A673 (cell line): ENCODE measurements at places on chromosomes 5 and 9.

- no peak for DNase-seq
Measured at GRCh38 chr5:430214-430925, 12.6 kb upstream of the EXOC3 start.

DNA sequence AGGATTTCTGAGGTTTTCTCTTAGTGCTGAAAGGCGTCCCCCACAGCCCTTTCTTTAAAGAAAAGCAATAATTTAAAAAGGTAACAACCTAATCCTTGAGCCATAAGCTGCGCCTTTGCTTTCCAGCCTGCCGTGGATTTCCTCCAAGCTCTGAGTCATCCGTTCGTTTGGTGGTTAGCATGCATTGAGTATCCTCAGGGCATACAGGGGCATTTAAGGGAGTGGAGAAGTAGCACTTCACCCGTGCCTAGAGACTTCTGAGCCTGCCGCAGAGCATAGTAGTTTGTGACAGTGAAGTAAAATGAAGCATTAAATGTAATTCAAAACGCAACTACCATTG, 892 bp upstream of the TNC start:
- peak; percentile 94 for DNase-seq

DNA sequence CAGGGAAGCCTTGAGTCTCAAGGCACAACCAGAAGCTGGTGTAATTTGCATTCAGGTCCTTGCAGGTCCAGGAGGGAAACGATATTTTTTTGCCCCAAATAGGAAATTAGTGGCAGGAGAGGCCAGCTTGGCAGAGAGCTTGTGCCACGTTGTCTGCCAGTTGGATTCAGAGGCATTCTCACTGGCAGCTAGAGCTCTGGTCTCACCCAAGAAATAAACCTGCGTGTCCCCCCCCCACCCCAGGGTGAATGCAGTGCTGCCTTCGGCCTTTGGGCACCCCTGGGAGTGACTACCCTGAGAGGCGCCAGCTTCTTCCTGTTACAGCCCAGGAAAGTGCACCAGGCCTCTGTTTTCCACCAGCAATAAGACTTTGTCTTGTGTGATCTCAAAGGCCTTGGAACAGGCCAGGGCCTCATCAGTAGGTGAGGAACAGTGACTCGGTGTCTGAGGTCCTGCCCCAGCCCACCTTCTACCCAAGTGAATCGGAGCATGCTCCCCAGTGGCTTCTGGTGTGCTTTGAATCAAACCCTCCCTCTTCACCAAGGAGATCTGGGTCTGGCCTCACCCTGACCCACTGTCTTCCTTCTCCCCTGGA, 68.4 kb downstream of the HSPA4 start:
- DNase-seq: no peak

- DNase-seq: no peak
Measured at GRCh38 chr5:144134194-144134826, 36.1 kb downstream of the YIPF5 start.

- DNase-seq: no peak
Measured at GRCh38 chr9:130530938-130531337, 48.4 kb upstream of the FUBP3 start.

- DNase-seq: no peak
Measured at GRCh38 chr5:139749242-139749641, 46.4 kb upstream of the PSD2 start.

- no peak for DNase-seq
Measured at GRCh38 chr5:159252195-159252594, 10.9 kb upstream of the UBLCP1 start.

- no peak for DNase-seq
Measured at GRCh38 chr9:90097237-90097636, 492.4 kb downstream of the GADD45G start.

GRCh38 chr9:110969971-110970386, 68.3 kb downstream of the LPAR1 start:
- DNase-seq: peak; percentile 67

DNA sequence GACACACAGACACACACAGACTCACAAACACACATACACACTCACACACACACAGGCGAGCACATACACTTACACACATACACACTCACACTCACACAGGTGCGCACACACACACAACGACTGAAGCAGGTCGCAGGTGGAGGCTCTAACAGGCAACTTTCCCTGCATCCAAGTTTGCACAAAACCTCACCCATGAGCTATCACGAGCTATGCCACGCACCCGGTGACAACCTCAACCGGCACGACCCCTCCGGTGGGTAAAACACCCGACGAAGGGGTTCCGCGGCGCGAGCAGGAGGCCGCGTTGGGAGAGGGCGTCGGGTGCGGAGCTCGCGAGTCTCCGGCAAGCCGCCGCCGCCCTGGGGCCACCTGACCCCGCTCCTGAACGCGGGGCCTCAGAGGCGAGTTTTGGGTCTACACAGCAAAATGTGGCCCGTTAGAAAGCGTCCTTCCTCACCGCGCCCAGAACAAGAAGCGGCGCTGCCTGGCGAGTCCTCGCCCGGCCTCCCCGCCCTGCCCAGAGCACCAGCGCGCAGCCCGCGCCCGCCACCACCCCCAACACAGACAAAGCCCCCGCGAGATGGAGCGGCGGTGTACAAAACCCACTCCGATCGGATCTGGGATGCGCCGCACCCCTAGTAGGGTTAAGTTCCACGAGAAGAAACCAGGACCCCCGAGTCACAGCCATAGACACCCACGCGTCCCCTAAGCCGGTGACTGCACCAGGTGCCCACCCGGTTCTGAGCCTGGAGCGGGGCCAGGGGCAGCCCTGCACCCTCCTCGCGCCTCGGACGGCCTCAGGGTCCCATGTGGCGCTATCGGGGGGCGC, 665 bp downstream of the SLC6A3 start:
- DNase-seq: no peak

DNA sequence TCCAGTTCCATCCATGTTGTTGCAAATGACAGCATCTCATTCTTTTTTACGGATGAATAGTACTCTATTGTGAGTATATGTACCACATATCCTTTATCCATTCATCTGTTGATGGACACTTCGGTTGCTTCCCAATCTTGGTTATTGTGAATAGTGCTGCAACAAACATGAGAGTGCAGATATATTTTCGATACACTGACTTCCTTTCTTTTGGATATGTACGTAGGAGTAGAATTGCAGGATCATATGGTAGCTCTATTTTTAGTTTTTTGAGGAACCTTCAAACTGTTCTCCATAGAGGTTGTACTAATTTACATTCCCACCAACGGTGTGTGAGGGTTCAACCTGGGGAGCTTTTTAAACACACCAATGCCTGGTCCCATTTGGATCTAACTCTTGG, 22.3 kb downstream of the GALNT12 start:
- no peak for DNase-seq

DNA sequence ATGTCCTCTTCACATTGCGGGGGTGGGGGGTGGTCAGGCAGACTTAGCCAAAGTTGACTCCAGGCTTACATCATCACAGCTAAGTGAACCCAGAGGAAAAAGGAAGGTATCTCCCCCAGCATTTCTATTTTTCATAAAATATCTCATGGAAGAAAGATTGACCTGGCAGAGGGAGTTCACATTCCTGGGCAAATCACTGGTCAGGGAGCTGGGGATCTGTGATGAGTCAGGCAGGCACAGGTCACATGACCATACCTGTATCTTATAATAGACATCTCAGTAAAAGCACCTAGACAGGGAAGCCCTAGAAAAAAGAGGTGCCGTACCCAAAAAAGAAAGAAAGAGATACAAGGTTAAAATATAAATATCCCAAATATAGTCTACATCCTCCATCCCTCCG, 57.3 kb upstream of the WWC1 start:
- no peak for DNase-seq

- DNase-seq: no peak
Measured at GRCh38 chr5:164255598-164256213, 750.3 kb downstream of the MAT2B start.

GRCh38 chr5:28779161-28779754, 1740.9 kb upstream of the CDH9 start:
- peak; percentile 15 for DNase-seq

DNA sequence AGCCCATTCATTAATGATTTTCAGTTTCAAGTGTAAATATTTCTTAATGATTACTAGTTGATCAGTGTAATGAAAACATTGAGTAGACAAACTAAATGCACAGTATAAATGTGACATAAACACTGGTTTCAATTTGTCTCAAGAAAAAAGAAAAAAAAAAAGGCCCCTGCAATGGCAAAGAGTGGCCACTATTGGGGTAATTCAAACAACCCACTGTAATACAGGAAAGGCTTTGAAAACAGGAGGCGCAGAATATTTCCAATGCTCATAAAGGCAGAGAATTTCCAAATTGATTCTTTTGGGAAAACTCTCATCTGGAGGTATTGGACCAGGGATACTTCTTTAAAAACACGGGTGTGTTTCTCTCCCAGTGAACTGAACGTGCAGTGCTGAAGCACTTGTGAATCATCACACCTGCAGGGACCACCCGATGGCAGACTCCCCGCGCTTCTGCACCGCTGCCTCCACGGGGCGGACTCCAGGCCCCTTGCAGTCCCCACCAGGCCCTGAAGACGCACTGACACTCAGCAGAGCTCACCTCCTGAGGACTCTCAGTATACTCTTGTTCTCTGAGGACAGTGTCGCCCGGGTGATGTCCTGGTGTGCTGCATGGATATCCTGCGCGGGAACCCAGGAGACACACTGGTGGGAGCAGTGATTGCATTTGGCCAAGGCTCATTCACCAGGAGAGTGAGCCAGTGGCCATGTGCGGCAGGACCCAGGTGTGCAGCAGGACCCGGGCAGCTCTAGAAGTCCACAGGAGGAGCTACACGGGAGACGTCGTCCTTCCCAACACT, 227.6 kb upstream of the IRX4 start:
- no peak for DNase-seq

DNA sequence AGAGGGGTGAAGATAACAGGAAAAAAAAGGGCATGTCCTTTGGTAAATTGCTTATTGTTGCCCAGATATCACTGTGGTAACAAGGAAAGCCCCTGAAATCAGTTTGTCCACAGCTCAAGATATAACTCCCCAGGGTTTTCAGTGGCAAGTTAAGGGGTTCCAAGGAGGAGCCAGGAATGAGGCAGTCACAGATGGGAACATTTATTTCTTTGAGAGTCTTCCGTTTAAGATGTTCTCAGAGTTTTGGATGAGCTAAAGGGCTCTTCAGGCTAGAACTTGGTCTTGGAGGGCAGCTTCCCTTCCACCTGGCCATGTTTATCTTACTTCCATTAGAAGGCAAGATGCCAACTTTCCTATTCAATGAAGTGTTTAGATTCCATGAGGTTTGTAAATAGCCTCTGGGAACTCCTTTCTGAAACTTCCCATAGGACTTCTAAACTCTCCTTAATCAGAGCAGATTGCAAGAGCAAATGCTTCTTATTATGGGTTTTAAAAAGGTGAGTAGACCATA, 277.6 kb upstream of the TNC start:
- DNase-seq: no peak

GRCh38 chr5:172979778-172980177, 3.8 kb upstream of the ATP6V0E1 start:
- DNase-seq: no peak

- no peak for DNase-seq
Measured at GRCh38 chr5:181035991-181036815, 3.9 kb upstream of the BTNL9 start.

DNA sequence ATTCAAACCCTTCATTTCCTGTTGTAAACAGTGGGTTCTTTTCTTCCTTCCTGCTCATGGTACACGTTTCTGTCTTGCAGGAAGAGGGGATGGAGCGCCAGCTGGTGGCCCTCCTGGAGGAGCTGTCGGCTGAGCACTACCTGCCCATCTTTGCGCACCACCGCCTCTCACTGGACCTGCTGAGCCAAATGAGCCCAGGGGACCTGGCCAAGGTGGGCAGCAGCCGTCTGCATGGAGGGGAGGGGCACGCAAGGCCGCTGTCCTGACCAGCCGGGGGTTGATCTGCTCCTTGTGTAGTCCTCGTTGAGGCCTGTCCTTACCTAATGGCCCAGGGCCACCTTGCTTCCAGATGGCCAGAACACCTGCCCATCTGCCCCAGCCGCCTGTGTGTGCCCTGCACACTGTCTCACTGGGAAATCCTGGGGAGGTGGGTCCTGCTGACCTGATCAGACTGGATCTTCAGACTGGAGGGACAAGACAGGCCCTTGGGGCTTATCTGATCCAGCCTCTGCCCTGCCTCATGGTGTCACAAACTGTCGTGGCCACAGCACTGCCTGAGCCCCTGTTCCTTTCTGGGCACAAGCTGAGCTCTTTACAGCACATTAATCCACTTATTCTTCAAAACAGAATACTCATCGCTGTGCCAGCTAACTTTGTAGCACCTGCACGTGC, 44.7 kb downstream of the LRSAM1 start:
- DNase-seq: peak; percentile 34

DNA sequence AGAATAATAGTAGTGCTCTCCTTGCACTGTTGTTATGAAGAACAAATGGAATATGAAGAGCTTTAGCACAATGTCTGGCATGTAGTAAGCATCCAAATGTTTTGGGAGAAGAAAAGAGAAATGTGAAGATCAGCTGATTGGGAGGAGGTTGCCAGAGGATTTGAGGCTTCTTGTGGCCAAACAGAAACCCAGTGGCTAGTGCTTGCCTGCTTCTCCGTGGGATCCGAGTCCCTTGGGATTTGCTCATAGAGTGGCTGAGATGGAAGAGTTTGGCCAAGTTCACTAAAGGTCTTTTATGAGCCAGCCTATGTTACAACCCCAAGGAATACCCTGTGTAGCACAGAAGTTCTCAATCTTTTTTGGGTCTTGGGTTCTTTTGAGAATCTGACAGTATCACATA, 86.0 kb downstream of the ANGPTL2 start:
- DNase-seq: no peak

GRCh38 chr5:3412146-3412545, 183.5 kb upstream of the IRX1 start:
- no peak for DNase-seq

- DNase-seq: no peak
Measured at GRCh38 chr5:172688349-172689217, 47.5 kb downstream of the NEURL1B start.

- no peak for DNase-seq
Measured at GRCh38 chr9:17398350-17398749, 180.5 kb upstream of the SH3GL2 start.

- no peak for DNase-seq
Measured at GRCh38 chr9:79362100-79363081, 209.4 kb upstream of the TLE4 start.

- no peak for DNase-seq
Measured at GRCh38 chr5:74179179-74179578, 461.3 kb downstream of the ENC1 start.

- DNase-seq: no peak
Measured at GRCh38 chr9:84212982-84213381, 127.6 kb downstream of the SLC28A3 start.

- DNase-seq: no peak
Measured at GRCh38 chr9:22415941-22416691, 30.5 kb upstream of the DMRTA1 start.

DNA sequence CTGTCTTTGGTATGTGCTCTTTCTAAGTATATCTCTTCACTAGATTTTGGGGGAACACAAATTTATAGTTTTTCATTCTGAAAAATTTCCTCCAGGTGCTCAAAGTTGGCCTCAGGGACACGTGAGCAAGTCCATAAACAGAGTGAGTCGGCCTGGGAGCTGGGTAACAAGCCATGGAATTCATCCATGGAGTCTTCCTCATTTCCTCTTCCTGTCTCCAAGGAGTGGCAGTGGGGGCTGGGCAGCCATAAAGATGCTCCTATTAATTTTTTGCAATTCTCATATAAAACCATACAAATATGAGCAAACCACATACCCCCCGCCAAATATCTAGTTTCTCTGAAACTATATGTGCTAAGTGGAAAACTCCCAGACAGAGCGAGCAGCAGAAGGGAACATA, 136.6 kb upstream of the OTULINL start:
- no peak for DNase-seq

- no peak for DNase-seq
Measured at GRCh38 chr5:135110785-135111596, 77.0 kb upstream of the PITX1 start.
